ENCODE measurements at places on chromosomes 12 and 14.

DNA sequence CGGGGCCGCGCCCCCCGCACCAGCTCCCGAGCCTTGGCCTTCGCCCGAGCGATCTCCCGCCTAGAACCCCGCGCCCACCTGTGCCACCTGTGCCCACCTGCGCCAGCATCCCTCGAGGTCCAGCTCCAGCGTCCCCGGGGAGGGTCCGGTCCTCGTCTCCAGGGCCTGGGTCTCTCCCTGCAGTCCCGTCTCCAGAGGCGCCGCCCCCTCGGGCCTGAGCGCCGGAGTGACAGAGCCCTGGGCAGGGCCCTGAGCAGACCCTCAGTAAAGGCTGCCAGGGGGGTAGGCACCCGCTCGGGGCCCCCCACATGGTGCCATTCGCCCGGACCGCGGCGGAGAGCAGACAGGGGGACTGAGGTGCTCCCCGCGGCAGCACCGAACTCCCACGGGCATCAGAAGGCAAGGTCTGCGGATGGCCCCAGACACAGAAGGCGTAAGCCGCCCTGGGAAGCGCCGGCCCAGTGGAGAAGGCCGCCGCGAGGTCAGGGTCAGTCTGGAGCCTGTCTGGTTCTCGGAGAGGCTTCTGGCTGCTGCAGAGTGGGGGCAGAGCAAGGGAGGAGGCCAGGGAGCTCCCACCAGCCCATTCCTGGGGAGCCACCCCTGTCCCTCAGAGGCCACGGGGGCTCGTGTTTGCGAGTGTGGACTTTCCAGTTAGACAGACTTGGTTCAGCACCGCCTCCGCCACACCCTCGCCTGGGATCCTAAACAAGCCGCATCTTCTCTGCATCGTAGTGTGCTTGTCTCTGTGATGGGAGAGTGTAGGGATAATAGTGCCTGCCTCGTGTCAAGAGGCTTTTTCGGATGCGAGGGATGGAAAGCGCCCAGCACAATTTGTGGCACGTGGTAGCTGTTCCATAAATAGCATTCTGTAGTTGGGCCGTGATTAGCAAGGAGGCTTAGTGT, 1.1 kb upstream of the PPP1R13B start:
- no peak for DNase-seq

GRCh38 chr12:93537769-93538168, 34.7 kb upstream of the SOCS2 start:
- DNase-seq: no peak

GRCh38 chr12:63792338-63792737, 12.6 kb downstream of the RXYLT1 start:
- DNase-seq: peak; percentile 59

DNA sequence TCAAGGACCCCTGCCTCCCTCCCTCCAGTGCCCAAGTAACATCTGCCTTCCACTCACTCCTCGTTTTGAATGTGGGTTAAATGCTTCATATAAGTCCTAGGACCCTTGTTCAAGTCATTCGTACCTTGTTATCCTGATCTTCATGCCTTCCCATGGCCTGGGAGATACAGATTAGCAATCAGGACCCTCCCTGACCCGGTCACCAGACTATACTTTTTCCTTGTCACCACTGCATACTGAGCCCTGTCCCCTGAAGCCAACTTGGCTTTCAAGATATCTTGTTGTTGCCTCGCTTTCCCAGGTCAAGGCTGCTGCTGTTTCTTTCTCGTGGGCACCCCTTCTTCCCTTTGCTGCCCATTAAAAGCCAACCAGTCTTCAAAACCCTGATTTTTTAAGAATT, 208.5 kb downstream of the ANO2 start:
- DNase-seq: no peak

Data from NCI-H748 treated with DMSO at 0.1 percent for 48 hours (cell line).